AG10803 (cell line): ENCODE measurements at places on chromosomes 16 and 17.

DNA sequence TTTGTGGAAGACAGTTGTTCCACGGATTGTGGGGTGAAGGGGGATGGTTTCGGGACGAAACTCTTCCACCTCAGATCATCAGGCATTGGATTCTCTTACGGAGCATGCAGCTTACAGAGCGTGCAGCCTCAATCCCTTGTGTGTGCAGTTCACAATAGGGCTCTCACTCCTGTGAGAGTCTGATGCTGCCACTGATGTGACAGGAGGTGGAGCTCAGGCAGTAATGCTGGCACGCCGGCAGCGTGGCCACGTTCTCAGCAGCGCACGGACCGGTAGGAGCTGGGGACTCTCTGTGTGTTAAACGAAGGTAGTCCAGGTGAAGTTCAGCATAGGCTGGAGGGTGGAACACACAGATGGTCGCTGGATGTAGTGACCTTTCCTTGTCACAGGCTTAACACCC, 37.8 kb downstream of the SEC14L1 start:
- DNase-seq, result no peak

DNA sequence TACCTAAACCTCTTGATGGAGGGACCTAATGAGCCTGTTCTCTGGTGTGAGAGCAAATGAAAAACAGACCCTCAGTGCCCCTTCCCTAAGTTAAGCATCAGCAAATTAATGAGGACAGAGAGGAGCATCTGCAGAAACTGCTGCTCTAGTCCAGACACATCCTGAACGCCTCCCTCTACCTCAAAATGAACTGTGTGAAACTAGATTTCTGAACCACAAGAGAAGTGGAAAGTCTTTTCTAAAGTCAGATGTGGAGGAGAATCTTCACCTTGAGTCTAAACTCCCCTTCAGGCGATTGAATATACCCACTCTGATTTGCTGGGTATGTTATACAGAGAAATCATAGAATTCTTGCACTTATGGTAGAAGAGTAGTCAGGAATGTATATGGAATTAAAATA, 104.4 kb upstream of the AMZ2 start:
- no peak for DNase-seq

GRCh38 chr16:4389051-4389955, 17.7 kb downstream of the VASN start:
- DNase-seq, result no peak

DNA sequence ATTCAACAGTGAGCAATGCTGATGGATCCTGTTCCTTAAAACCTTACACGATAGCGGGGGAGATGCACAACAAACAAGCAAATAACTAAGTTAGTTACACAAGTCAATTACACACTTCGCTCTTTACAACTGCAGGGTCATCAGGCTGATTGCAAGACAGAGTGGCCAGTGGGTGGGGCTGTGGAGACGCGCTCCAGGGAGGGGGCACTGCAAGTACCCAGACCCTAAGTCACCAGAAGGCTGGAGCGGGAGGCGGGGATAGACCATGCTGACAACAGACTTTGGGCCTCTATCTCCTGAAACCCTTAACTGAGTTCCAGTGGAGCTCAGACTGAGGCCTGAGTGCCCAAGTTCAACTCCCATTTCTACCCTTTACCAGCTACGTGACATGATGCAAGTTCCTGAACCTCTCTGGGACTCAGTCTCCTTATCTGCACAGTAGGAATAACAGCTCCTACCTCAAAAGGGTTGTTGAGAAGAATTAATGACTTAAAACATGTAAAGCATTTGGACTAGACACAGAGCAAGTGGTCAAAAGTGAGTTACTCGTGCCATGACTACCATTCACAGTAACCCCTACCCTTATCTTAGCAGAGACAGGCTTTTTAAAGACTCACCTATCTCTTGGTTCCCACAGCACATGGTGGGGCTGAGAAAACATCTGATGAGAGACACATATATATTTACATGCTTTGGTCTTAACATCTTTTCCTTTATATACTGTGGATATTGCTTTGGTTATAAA, 10.4 kb downstream of the CPPED1 start:
- DNase-seq, result no peak

- no peak for DNase-seq
Observed at GRCh38 chr17:77425348-77425747, 284.6 kb downstream of the SEC14L1 start.

DNA sequence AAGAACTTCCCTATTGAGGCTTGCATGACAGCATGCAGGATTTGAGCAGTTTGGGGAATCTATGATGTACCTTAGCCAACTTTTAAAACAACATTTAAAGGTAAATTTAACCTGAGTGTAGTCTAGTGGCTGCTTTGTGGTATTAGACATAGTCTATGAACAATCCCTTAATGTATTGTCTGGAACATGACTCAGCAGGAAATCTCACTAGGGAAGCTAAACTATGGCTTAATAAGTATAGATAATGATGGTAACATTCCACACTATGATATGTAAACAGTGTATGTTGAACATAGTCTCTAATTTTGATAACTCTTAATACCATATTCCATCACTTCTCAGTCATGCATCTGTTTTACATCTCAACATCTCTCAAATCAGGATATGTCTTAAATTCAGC, 52.1 kb upstream of the SLC12A3 start:
- DNase-seq, result peak; percentile 15

GRCh38 chr16:17027488-17028129, 443.2 kb downstream of the XYLT1 start:
- DNase-seq, result no peak
